Naive thymus-derived CD4-positive, alpha-beta T cell (primary cell): ENCODE measurements at places on chromosomes 5 and 9. TPM values are rescaled to one million over a fixed set of nuclear protein-coding genes. Genes with fewer than 3 reads are reported as not detected.

The CENPH gene
- total RNA-seq: 8.2 TPM

The ZBED3 gene
- total RNA-seq: 0.36 and 0.56 TPM in 2 replicates

The CERCAM gene
- total RNA-seq: 0.72 TPM

The OSMR gene
- 0.05 TPM in 1 of 2 replicates, not detected in the other for total RNA-seq

The TXNDC8 gene
- not detected for total RNA-seq

The GLRA1 gene
- total RNA-seq: not detected in 2 replicates

The QRFP gene
- total RNA-seq: not detected

The PCDHA1 gene
- not detected for total RNA-seq

The KCNV2 gene
- not detected for total RNA-seq

The CEL gene
- total RNA-seq: 0.32 TPM

The FAM81B gene
- total RNA-seq: not detected

The PTPN3 gene
- total RNA-seq: not detected

The MARCHF11 gene
- total RNA-seq: not detected

The C9orf153 gene
- 1.7 TPM for total RNA-seq

The MCC gene
- total RNA-seq: 1.1 TPM

The TESK1 gene
- 40.4 TPM for total RNA-seq

The NIM1K gene
- total RNA-seq: 0.49 TPM

The IL33 gene
- not detected for total RNA-seq

DNA sequence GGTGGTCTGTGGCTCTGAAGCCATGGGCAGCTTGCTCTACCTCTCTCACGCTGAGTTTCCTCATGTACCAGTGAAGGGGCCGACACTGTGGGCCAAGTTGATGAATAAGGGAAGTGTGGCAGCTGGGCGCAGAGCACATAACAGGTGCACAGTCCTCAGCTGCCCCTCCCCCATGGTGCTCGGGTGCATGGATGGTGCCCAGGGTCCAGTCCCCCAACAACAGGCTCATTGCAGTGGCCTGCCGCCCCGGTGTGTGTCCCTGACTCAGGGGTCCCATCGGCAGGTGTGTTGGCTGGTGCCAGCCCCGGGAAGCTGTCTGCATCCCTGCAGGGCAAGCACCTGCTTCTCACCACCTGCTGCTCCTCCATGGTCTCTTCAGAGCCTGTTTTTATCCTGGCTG, 36.6 kb downstream of the COL5A1 start:
- DNase-seq: no peak

DNA sequence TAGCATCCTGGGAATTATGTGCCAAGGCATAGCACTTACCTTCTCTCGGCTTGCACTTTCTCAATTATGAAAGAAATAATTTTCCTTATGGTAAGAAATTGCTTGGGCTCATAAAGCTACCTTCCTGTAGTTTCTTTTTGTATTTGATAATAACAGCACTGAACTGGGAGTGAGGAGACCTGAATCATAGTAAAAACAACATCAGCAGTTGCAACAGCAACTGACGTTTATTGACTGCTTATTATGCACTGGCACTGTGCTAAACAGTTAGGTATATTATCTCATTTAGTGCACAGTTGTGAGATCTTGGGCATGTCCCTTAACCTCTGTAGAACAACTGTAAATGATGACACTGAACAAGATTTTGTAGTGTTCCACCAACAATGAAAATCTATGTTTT, 135.2 kb downstream of the DOCK2 start:
- no peak for DNase-seq

- no peak for DNase-seq
Observed at GRCh38 chr5:17056141-17056631, 120.1 kb upstream of the MYO10 start.

- peak; percentile 12 for DNase-seq
Observed at GRCh38 chr5:56412601-56413379, 179.7 kb upstream of the ANKRD55 start.

- no peak for DNase-seq
Observed at GRCh38 chr5:170474489-170475274, 29.1 kb upstream of the KCNIP1 start.

DNA sequence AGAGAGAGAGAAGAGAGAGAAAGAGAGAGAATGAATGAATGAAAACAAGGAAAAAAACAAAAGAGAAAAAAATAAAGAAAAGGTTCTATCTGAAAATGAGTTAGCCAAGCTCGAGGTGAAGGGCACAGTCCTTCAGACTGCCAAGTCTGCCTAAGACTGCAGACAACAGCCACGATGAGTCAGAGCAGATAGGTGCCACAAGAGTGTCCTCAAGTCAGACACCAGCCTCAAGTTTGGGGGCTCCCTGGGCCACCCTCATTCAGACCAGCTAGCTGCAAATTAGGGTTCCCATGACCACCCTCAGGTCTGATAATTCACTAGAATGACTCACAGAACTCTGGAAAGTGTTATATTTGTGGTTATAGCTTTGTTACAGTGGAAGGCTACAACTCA, 13.9 kb upstream of the HABP4 start:
- no peak for DNase-seq

GRCh38 chr5:176609724-176610434, at the start of gene GPRIN1:
TSS of gene GPRIN1 (minus strand) at chr5:176610156. CDS start at chr5:176599834, 10,322 bp downstream.
- peak; percentile 85 for DNase-seq

DNA sequence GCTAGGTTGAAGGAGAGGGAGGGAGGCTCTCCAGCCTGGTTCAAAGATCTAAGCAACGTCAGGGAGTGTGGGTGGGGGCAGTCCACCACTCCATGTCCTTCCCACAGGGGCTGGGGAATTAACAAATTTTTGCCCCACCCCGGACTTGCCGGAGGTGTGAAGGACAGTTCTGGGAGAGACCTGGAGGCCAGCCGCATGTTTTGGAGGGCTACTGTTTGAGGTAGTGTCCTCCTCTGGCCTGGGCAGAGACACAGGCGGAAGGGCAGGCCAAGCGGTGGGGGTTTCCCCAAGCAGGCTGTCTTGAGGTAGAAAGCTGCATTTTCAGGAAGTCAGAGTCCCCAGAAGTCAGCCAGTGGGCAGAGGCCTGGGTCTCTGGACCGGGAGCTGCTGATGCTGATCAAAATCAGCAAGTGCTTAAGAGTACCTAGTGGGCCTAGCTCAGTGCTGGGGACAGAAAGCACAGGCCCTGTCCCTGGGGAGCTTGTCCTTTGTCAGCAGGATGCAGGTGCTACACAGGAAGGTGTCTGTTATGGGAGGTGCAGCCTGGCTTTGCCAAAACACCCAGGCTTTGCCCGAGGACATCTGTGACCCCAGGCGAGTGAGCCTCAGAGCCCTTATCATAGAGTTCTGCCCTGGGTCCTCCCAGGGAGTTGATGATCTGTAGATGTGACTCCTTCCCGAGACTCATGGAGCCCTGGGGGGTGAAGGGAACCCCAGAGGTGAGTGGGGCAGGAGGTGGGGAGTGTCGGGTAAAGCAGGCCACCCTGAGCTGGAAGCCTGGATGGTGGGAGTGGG, 18.5 kb downstream of the JADE2 start:
- DNase-seq: no peak

DNA sequence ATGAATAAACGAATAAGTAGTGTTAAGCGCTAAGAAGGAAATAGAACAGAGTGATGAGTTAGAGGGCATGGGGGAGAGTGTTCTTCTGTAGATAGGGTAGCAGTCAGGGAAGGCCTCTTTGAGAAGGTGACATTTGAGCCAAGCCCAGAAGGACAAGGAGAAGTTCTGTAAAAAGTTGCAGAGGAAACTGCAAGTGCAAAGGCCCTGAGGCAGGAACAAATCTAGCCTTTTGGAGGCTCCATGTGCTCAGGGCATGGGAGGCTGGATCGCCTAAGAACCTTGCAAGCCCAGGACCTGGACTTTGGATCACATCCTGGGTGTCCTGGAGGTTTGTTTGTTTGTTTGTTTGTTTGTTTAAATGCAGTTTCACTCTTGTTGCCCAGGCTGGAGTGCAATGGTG, 8.0 kb downstream of the EIF4E1B start:
- DNase-seq: no peak

DNA sequence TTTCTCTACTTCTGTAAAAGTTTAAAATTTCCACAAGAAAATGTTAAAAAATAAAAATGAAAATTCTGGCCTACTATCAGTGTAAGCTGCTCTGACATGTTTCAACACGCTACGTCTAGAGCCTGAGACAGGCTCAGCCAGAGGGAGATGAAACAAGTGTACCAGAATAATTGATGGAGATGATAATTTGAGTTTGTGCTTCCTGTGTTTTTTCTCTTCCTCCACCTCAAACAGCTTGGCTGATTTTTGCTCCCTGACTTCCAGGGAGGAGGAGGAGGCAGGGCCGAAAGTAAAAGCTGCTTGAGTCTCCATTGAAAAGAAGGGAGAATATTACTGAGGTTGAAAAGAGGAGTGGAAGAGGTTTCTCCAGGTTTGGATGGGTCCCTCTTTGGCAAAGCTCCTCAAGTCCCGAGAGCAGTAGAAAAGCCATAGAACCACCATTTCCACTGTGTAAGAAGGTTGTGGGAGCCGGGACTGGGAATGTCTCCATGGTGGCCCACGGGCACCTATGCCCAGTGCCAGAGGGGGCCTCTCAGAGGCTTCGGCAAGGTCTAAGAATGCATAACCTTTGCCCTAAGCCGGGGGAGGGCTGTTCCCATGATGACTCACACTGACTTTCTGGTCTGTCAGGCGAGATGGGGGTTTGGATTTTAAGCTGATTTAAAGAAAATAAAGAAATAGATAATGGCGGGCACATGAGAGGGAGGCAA, 95.1 kb downstream of the HRH2 start:
- DNase-seq: no peak

DNA sequence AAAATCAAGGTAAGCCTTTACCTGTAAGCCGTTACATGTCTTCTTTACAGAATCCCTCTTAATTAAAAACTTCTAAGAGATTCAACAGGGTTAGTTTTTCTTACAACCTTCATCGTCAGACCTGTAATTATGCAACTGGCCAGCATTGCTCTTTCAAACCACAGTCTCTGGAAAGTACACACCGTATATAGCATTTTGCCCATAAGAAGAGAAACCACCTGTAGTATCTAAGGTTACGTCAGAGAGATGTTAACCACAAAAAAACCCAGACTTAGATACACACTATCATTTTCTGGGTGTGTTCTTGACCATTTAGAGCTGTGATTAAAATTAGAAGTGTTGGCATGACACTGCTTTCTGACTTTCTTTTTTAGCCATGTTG, 140.0 kb downstream of the MUSK start:
- DNase-seq: no peak

- no peak for DNase-seq
Observed at GRCh38 chr5:169527863-169528262, 55.7 kb upstream of the SPDL1 start.

GRCh38 chr9:127406799-127407491, 10.0 kb downstream of the SLC2A8 start:
- no peak for DNase-seq

- DNase-seq: no peak
Observed at GRCh38 chr9:91376239-91376638, 14.5 kb upstream of the AUH start.

DNA sequence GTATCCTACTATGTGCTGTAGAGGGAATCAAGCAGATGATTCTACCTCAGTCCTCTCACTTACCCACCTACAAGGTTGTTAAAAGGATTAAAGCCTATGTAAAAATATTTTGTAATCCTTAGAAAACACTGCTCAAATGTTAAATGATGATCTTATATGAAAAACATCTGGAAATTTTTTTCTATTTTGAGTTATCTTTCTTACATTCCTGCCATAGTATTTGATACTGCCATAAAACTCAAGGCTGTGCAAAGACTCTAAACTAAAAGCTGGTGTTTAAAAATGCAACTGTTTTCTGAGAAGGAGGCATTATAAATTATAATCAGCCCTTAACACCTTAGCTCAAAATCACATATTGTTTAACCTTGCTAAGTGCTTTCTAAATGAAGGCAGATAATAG, 474.2 kb downstream of the PRELID2 start:
- DNase-seq: no peak

DNA sequence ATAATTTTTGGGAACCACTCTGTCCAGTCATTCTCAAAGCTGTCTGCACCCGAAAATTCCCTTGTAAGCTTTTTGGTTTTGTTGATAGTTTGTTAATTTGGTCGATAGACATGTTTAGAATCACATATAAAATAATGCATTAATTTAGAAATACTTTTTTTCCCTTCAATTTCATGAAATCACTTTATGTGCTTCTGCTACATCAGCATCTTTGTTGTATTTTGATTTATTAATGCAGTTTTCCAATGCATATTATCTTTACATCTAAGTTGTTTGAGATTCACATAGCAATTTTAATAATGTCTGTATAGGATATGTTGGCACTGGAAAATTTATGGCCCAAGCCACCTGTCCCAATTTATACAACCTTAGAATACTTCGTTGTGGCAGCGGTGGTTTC, 60.6 kb upstream of the SV2C start:
- DNase-seq: no peak

DNA sequence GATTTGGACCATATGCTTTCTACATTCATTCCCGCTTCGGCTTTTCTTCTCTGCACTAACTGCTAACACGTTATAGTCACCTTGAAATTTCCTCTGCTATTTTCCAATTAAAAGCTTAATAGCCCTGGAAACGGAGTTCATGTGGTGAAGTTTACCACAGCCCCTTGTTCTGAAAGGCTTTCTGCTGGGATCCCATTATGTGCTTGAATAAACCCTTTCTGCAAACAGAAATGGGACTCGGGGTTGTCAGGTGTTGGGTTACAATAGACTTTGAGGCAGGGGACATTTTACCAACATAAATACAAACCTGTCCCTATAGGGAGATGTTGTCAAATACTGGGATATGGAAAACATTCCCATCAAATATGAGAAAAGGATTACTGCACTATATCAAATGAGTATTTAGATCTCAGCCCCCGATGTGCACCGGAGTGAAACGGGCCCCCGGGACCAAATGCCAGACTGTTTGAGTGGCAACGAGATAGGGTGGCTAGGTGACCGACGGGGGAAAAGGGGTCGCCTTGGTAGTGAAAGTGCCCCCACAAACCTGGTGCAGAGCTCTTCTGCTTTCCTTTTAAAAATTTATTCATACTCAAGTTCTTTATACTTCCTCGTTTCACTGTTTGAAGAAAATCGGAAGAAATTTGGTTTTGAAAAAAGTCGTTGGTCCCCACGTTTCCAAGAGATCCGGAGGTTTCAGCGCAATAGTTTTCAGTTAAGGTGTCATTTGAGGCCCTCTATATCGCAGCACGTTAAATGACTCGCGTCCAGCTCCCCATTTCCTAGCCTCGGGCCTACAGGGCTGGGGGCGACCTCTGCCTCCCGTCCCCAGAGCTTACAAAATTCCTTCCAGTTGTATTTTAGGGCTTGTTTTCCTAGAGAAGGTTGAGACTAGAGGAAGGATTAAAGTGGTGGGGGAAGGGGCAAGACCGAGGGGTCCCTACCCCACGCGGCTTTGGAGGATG, 2.1 kb upstream of the DMRT3 start:
- no peak for DNase-seq

GRCh38 chr9:93597871-93598646, 21.7 kb downstream of the PHF2 start:
- DNase-seq: no peak

GRCh38 chr5:179612577-179613459, 10.7 kb downstream of the HNRNPH1 start:
- DNase-seq: no peak

- DNase-seq: no peak
Observed at GRCh38 chr5:36605241-36605640, 1.2 kb upstream of the SLC1A3 start.

DNA sequence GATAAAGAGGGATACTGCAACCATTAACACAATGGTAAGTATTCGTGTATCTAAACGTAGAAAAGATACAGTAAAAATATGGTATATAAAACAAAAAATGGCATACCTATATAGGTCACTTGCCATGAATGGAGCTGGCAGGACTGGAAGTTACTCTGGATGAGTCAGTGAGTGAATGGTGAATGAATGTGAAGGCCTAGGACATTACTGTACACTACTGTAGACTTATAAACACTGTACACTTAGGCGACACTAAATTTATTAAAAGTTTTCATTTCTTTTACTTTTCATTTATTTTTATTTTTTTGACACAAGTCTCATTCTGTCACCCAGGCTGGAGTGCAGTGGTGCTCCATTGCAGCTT, 14.1 kb downstream of the TDRD7 start:
- no peak for DNase-seq
